Bone marrow (tissue), 2 donors: ENCODE measurements at places on chromosomes 2 and 18.

- no peak for DNase-seq
Observed at GRCh38 chr18:70700496-70700895, 411.7 kb downstream of the SOCS6 start.

GRCh38 chr2:45014831-45015230 is 5.6 kb upstream of the SIX2 start:
- DNase-seq, result no peak

DNA sequence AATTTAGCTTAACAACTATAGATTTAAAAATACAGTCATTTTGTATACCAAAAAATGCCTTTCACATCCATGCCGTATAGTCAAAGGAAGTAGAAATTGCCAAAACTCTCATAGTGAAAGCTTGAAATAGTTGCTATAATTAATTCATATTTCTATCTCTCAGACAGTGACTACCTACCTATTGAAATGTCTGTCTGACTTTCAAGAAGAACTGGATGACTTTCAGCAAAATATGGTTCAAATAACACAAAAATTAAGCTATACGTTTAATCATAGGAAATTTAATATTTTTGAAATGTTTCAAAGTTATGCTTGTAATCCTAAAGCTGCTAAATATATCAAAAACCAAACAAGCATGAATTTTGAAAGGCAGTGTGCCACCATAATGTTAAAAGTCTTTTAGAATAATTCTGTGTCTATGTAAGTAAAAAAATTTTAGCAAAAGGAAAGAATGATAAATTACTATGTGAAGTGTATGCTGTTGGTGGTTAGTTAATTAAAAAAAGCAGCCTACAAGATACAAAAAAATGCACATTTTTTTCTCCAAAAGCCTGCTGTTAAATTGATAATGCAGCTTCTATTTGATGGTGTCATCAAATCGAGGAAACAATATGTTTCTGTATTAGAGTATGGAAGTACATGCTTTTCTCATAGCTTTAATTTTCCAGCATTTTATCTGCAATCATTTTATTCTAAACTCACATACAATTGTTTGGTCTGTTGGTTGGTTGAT is 57.7 kb upstream of the ST6GAL2 start:
- DNase-seq, result no peak

DNA sequence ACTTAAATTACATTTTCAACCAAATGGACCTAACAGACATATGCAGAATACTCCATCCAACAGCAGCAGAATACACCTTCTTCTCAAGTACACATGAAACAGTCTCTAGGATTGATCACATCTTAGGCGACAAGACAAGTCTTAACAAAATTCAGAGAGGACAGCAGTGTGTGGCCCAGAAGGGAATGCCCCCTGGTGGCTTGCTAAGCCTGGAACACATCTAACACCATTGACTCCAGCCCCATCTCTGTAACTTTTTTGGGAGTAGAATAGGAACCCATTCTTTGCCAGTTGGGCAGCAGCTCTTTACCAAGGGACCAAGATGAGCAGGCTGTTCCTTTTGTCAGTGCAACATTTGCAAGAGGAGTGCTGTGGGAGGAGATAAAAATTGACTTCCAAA is 249.9 kb downstream of the PLCL1 start:
- DNase-seq, result no peak

- no peak for DNase-seq
Observed at GRCh38 chr2:45975752-45976517, 321.3 kb upstream of the EPAS1 start.

- DNase-seq, result no peak
Observed at GRCh38 chr2:26633351-26633945, 7.7 kb downstream of the CIB4 start.

DNA sequence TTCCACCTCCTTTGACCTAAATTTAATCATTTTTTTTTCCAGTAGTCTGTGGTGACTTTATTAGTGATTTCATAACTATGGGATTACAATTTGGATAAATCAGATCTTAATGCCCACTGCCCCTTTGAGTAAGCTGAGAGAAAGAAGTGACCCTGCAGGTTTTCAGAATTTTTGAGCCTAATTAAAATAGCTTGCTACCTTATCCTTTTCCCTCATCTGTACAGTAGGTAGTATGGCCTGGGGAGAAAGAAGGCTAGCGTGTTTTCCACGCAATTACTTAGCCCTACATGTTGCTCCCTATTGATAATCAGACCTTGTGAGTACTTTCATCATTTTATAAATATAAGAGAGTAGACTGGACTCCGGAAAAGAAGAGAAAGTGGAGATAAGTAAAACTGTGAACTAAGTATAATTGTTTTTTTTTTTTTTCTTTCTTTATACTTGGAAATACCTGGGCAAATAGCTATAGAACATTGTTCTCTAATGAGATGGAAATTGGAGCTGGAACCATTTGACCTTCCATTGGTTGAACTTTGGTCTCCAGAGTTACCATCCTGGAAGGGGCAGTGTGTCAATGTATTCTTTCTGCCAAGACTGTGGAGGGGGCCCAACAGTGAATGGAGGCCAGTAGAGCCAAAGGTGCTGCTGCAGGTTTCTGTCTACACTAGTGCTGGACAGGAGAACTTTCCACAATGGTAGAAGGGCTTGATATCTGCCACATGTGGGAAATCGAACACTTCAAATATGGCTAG is 26.9 kb downstream of the UBE2E3 start:
- DNase-seq, result no peak

DNA sequence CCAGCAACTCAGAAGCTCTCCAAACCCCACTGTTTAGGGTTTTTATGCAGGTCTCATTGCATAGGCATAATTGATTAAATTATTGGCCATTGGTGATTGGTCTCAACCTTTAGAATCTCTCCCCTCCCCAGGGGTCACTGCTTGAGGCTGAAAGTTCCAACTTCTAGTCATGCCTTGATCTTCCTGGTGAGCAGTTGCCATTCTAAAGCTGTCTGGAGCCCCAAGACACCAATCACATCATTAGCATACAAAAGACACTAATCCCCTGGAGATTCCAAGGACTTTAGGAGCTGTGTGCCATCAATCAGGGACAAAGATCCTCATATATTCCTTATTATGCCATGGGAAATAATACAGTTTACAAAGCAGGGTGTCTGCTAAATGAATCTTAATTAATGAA is 863.4 kb upstream of the KLHL29 start:
- DNase-seq, result no peak

- no peak for DNase-seq
Observed at GRCh38 chr2:960061-960736, 9.6 kb downstream of the SNTG2 start.

DNA sequence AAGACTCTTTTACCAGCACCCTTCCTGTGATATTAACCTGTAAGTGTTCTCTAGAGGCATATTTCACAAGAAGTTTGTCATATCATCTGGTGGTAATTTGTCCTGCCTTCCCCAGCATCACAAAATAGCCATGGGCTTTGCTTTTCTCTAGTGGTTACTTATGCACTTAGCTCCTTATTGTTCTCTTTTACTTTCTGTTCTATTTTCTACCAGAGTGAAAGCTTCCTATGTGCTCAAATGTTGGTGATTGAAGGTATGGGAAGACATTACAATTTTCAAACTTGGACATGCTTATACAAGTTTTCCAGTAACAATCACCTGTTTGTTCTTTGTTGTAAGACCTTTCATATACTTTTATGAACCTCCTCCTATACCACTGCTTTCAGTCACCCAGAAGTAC is 87.0 kb upstream of the KCNH7 start:
- no peak for DNase-seq

- no peak for DNase-seq
Observed at GRCh38 chr2:112754564-112754963, 9.8 kb downstream of the CKAP2L start.

- no peak for DNase-seq
Observed at GRCh38 chr18:24995056-24995455, 356.9 kb downstream of the ZNF521 start.

- DNase-seq, result no peak
Observed at GRCh38 chr18:7908681-7909299, 341.7 kb downstream of the PTPRM start.

- no peak for DNase-seq
Observed at GRCh38 chr2:230947908-230948365, 22.9 kb upstream of the GPR55 start.

DNA sequence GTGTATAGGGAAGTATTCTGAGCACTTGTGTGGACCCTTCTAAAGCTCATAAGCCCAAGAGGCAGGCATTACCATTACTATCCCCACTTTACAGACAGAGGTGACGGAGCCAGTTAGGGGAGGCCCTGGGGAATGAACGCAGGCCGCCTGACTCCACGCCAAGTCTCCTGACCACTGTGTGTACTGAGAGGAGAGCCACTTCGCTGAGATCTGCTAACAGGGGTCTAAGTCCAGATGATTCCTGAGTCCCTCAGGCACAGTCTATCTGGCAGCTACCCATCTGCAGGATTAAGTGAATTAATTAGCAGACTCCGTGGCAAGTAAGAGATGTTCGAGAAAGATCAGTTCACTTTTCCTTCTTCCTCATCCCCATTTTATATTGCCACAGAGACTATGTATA is 13.7 kb downstream of the CYB5A start:
- no peak for DNase-seq

DNA sequence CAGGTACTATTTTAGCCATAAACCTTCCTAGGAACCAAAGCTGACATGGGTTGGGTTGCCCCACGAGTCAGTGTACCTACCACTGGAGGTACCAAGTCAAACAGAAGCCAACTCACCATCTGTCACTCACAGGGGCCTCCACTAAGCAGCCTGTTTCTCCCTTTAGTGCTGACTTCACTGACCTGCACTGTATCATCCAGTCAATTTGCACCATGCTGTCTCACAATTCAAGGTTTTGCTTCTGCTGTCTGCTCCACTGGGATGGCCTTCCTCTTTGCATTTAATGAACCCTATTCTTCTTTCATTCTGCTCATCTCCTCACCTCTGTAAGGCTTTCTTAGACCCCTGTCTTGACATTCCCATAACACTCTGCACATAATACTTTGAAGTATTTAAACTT is 47.2 kb downstream of the EIF2AK3 start:
- no peak for DNase-seq

DNA sequence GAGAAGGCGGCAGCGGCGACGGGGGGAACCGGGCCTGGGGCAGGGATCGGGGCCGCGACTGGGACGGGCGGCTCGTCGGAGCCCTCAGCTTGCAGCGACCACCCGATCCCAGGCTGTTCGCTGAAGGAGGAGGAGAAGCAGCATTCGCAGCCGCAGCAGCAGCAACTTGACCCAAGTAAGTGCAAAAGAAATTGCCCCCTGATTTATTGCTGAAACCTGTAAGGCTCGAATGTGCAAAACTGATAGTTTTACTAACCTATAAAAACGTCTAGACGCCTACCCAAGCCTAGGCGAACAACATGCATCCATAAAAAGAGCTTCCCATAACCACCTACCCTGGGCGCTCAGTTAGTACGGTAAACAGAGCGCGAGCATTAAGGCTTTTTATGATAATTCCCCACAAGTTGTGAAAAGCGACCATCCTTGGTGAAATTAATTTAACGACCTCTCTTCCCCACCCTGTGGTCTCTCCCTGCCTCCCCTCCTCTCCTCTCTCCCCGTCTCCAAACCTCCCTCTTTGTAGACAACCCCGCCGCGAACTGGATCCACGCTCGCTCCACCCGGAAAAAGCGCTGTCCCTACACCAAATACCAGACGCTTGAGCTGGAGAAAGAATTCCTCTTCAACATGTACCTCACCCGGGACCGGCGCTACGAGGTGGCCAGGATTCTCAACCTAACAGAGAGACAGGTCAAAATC is 1.0 kb downstream of the HOXD9 start:
- DNase-seq, result no peak

GRCh38 chr2:200860092-200860795 is 4.2 kb downstream of the CLK1 start:
- DNase-seq, result no peak

DNA sequence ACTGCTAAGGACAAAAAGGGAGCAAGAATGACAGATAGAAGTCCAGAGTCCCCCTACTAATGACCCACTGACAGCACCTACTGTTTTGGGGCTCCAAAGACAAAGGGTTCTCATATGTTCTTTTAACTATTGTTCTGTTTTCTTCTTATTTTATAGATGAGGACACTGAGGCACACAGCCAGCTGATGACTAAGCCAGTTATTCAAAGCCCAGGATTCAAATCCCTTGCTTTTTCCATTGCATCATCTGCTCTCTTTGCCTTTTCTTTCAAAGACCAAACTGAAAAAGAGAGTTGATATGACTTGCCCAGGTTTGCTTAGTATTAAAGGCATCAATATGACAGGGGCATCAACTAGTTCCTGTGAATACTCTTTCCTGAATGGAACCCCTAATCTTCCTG is 299.8 kb downstream of the LRATD1 start:
- DNase-seq, result no peak

- DNase-seq, result no peak
Observed at GRCh38 chr2:236777408-236777807, 207.8 kb downstream of the ACKR3 start.

DNA sequence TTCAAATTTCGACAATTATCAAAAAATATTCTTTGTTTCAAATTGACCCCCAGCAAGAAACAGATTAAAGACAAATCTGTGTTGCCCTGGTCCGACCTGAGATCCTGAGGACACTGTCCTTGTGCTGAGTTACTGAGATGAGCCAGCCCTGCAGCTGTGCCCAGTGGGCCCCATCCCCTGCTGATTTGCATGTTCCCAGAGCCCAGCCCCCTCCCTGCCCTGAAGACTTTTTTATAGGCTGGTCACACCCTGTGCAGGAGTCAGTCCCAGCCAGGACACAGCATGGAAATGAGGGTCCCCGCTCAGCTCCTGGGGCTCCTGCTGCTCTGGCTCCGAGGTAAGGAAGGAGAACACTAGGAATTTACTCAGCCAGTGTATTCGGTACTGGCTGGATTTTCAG is 31.4 kb upstream of the ZNG1B start:
- no peak for DNase-seq

DNA sequence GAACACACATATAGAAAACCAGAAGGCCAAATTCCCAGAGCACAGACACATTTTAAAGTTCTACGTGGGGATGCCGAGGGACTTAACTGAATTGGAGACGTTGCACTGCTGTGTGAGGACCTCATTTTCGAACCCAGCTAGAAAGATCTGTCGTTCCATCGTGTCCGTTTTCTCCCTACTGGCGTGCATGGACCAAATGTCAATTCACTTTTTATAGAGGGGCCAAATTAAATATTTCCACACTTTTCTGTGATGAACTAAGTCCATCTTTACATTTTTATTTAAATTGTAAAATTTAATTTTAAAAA is 692 bp upstream of the TSHZ1 start:
- DNase-seq, result no peak

GRCh38 chr2:110688594-110689091 is 10.8 kb upstream of the BUB1 start:
- no peak for DNase-seq

DNA sequence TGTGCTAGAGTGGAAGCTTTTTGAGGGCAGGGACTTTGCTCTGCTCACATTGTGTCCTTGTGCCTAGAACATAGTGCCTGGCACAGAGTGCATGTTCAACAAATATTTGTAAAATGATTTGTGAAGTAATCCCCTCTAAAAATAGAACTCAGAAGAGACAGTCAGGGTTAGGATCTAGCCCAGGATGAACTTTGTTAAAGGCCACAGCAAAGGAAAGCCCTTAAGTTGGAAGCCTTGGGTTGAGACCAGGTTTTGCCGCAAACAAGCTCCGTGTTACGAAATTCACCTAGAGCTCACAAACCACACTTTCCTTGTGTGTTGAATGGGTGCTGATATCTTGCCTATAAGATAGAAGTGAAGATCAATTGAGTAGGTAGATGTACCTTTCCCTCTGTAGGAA is 84.2 kb downstream of the SETBP1 start:
- DNase-seq, result no peak
